ENCODE measurements at places on chromosomes 7 and 10.

GRCh38 chr7:81195033-81195432 is 276.2 kb upstream of the SEMA3C start:
- DNase-seq, result no peak

GRCh38 chr10:84054743-84055142 is 84.6 kb upstream of the GHITM start:
- no peak for DNase-seq

- no peak for DNase-seq
Measured at GRCh38 chr7:75993689-75994387, 557 bp downstream of the TMEM120A start.

DNA sequence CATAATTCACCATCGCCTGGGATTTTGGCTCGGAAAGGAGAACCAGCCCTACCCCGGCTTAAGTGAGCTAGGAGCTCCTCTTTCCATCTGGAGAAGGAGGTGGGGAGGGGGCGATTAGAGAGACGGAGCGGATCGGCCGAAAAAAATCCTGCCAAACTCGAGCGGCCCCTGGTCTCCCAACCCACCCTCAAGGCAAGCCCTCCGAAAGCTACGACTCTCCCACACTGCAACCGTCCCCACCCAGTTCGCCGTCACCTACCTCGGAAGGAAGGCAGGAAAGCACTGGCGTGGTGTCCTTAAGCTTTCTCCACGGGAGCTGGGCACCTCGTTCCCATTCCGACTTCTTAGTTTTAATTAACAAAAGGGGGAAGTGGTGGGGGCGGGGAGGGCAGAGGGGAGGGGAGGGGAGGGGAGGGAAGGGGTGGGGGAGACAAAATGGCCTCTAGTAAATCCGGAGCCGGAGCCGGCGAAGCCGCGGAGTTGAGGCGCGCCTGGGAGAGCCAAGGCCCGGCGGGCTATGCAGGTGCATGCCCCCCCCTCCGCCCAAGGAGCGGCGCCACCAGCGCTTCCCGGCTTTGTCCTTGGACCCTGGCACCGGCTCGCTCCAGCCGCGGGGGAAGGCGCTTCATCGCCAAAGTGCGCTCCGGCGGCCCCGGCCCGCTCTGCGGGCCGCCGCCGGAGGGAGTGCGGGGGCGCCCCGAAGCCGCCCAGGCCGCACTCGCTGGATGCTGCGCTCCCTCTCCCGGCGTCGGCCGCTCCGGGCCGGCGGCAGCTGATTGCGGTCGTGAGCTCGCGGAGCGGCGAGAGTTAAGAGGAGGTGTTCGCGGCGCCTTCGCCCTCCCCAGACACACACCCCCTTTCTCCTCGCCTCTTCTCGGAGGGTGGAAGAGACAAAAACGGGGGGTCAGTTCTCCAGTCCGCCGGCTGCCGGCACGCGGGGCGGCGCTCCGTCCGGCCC is at the start of gene LRRC4:
Gene LRRC4, minus strand, starts transcription at position 784 of the 958 bp plus-strand sequence. CDS start 797 bp downstream, outside the sequence.
- DNase-seq, result no peak

- no peak for DNase-seq
Measured at GRCh38 chr10:115525141-115525540, 432.0 kb downstream of the ATRNL1 start.

Measured in NCI-H1048 (cell line).